DMS79 treated with DMSO at 0.1 percent for 48 hours (cell line): ENCODE measurements at places on chromosomes 11 and 22.
A peak's percentile ranks its signal among the peaks of the same experiment; 100 is the strongest.

DNA sequence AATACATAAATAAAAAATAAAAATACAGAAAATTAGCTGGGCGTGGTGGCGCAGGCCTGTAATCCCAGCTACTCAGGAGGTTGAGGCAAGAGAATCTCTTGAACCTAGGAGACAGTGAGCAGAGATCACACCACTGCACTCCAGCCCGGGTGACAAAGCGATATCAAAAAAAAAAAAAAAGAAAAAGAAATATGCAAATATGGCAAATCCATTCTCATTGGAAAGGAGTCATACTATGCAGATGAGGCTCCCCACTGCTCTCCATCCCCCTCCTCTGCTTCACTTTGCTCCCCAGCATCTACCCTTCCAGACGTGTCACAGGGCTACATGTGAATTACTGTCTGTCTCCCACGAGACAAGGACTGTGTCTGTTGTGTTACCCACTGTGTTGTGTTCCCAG is 36.3 kb upstream of the PDGFB start:
- DNase-seq = no peak

GRCh38 chr11:30801357-30801756 is 215.2 kb upstream of the MPPED2 start:
- no peak for DNase-seq

- DNase-seq = no peak
Observed at GRCh38 chr22:39177456-39177775, 24.9 kb upstream of the CBX7 start.

- DNase-seq = peak; percentile 18
Observed at GRCh38 chr22:38760477-38761201, 4.8 kb upstream of the SUN2 start.

DNA sequence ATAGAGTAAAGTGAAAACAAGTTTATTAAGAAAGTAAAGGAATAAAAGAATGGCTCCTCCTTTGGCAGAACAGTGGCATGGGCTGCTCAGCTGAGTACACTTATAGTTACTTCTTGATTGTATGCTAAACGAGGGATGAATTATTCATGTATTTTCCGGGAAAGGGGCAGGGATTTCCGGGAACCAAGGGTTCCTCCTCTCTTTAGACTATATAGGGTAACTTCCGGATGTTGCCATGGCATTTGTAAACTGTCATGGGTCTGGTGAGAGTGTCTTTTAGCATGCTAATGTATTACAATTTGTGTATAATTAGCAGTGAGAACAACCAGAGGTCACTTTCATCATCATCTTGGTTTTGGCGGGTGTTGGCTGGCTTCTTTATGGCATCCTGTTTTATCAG is 23.5 kb upstream of the SPTY2D1 start:
- no peak for DNase-seq

GRCh38 chr11:134524896-134525845 is 113.1 kb upstream of the B3GAT1 start:
- DNase-seq = no peak

DNA sequence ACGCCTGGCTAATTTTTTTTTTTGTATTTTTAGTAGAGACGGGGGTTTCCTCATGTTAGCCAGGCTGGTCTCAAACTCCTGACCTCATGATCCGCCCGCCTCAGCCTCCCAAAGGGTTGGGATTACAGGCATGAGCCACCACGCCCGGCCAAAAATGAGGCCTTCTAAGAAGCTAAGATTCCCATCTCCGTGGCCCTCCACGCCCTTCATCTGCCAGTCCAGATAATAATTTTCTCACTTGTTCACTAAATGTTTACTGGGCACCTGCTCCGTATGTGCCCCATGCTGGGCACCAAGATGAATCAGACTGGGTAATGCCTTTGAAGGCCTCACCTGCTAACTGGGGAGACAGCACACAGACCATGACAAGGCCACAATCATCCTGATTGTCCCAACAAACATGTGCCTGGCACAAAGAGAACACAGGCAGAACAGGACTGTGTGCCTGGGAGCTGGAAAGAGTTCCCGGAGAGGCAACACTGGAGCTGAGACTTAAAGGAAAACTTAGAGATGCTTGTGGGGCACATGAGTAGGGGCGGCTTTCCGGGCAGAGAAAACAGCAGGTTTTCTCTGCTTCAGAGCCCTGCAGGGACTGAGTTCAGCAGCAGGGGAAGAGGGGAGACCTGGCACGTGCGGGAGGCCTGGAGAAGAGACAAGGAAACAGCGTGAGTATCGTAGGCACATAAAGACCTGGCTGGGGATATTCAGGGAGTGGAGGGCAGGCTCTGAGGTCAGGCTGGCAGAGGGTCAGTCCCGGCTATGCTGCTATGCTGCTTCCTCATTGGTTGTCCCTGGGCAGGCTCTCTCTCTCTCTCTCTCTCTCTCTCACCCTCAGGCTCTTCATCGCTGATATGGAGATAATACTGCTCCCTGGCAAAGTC is 2.4 kb downstream of the KIAA0930 start:
- DNase-seq = no peak

- no peak for DNase-seq
Observed at GRCh38 chr22:16933291-16934282, 74.4 kb downstream of the GAB4 start.

- no peak for DNase-seq
Observed at GRCh38 chr11:70024773-70025045, 53.4 kb upstream of the ANO1 start.
